Gastroesophageal sphincter (tissue), 4 donors: ENCODE measurements at places on chromosomes 1 and 21.

DNA sequence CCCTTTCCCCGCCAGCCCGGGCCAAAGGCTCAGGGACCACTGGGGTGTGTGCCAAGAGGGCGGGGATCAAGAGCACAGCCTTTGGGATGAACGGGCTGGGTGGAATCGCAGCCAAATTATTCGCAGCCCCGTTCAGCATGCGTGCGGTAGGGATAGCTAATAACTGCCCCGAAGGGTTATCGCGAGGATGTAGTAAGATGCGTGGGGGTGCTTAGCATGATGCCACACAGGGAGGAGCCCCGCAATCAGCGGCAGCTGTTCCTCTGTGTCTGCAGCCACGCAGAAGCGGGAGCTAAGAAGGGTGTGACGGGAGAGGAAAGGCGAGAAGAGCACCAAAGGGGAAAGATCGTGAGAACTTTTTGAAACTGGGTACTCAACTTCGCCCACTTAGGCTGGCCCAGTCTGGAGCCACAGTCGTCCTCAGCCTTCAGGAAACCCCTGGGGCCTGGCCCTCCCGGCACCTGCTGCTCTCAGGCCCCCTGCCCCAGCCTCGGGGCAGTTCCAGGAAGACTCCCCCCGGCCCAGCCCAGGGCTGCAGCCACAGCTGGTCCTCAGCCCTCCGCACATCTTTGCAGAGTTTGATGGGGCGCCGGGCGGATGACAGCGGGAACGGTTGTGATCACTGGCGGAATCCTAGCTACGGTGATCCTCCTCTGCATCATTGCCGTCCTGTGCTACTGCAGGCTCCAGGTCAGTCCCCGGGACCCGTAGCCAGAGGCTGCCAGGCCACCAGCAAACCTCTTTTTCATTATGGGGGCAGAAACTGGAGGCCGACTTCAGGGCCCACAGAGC, 64.9 kb downstream of the TOR1AIP2 start:
- no peak for ATAC-seq

DNA sequence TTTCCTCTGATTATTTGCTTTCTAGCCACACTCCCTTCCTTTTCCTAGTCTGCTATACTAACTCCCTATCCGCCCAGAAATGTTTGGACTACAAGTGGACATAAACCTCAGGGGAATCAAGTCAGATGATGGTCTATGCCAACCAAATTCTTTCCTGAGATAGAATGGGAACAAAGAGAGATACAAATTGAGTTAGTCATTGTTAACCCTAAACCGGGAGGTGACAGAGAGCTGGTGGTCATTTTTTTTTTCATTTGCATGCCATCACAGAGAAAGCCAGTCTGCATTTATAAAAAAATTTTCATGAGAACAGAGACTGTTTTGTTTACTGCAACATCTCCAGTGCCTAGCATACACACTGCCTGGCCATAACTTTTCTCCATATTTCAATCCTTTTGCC, 35.0 kb downstream of the MYSM1 start:
- ATAC-seq, result no peak

DNA sequence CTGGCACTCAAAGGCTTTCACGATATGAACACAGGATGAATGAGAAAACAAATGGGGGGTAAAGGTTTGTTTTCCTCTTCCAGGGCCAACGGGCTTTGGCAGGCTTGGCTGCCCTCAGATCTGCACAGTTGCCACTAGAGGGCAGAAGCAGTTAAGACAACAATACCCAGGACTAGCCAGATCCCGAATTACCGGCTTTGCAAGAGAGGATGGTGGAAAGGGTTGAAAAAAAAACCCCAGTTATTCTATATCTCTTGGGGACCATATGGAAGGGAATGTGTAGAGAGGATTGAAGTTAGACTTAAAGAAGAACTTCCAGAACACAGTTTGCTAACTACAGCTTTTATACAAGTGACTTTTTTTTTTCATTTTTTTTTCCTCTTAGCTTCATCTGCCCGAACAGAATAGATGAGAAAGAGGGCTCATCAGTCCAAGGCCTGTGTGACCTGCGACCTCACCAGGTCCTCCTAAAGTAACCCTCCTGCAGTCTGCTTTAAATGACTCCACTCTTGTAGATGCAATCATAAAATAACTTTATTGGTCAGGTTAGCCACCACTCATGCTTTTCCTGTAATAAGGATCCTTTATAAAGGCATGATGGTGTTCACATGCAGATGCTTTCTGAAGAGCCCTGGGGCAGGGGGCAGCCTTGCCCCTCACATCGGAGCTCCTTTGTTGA, 10.7 kb downstream of the FMOD start:
- peak; percentile 78 for ATAC-seq

DNA sequence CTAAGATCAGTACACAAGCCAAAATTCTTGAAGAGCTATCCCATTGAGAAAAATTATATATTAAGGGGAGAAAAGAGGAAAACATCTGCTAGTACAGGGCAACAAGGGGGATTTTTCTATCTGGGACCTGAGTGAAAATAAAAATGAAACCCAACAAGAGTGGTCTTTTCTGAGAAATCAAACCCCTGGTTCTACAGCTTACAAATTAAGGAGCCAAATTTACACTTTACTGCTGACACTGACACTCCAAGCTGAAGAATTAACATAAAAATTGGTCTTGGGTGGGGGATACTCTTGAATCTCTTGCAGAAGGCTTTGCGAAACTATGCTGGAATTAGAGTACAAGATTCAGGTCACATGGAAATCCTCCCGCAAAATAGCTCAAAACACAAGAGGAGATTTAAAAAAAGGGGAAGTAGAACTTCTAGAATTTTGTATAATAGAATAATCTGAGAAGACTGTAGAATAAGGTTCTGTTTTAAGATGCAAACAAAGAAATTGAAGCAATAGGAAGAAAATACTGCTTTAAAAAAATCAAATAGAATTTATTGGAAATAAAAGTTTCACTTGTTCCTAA, 32.1 kb upstream of the HSPA13 start:
- no peak for ATAC-seq
